ENCODE measurements at places on chromosomes 1 and 21. TPM values are rescaled to one million over a fixed set of nuclear protein-coding genes. Genes with fewer than 3 reads are reported as not detected.
A peak's percentile ranks its signal among the peaks of the same experiment; 100 is the strongest.

Gene TNFRSF9
- not detected for total RNA-seq

Gene CELA3B
- 27,120 TPM for total RNA-seq

DNA sequence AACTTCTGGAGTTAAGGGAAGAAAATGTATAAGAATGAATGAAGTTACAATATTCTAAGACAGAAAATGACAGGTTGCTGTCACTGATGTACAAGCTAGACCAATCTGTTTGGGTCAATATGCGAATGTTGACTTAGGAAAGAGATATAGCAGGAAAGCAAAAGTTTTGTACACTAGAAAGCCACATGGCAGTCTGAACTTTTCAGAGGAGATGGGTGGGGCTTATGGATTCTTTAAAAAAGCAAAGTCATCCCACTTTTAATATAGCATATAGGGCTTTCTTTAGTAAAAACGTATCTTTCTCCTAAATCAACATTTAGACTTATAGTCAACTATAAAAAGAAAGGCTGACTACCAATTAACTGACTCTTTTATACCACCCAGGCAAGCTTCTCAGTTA is 381.2 kb downstream of the PTPRC start:
- no peaks in the 10 kb centered on the region for H3K4me1 ChIP-seq
- H3K4me3 ChIP-seq = no peak overlapping the region
- no peak overlapping the region for H3K27ac ChIP-seq
- DNase-seq = no peak

DNA sequence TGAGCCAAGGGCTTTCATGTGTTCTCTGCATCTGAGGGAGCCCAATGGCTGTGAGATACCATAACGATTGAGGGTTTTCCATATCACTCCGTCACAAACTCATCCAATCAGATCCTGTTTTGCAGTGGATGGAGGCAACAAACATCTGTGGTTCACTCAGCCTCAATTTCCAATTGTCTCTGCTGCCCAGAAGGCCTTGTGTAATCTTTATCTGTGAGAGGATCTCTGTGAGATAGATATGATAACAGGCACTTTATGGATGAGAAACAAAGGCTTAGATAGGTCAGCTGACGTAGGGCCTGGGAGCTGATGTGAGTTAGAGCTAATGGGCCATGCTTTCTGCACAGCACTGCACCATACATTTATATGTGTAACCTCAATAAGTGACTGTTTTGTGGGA is 3.3 kb upstream of the MTARC1 start:
- no peaks in the 10 kb centered on the region for H3K27me3 ChIP-seq
- no peak overlapping the region for H3K27ac ChIP-seq
- H3K36me3 ChIP-seq = no peaks in the 10 kb centered on the region
- no peak overlapping the region for H3K4me3 ChIP-seq
- DNase-seq = no peak
- peaks cover 17% of the 10 kb centered on the region for H3K4me1 ChIP-seq

Gene TPTE
- total RNA-seq = not detected

DNA sequence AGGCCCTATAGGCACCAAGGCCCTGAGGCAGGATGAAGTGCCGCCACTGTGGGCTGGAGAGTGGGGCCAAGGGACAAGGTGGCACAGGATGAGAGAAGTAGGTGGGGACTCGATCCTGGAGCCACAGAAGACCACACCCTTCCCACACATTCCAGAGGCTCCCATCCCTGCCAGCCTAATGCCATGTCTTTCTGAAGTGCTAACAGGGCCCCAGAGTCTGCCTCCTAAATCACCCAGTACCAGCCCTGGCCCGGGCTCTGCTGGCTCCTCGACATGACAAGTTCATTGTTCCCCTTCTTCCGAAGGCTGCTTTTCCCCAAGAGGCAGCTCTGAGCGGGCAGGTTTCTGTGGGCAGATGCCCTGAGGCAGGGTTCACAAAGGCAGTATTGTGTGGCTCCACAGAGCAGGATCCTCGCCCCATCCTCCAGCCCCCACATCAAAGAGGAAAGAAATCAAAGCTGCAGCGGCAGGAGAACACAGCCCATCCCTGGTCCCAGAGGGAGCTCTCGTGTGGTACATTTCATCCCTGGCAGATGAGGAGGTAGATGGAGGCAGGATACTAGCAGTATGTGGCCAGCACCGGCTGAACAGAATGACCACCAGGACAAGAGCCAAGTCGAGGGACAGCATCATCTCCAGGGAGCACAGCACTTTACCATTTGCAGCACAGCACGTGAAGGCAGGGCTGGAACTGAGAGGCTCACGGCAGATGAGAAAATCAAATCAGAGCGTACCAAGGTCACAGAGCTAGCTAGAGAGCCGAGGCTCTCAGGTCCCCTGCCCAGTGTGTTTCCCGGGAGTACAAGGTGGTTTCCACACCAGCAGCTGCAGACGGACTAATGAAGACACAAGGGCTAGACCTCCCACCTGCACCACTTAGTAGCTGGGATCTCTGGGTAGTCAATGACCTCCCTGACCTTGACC is 64.8 kb downstream of the SYF2 start:
- H3K4me3 ChIP-seq = no peak overlapping the region
- no peaks in the 10 kb centered on the region for H3K27me3 ChIP-seq
- peaks cover 21% of the 10 kb centered on the region for H3K4me1 ChIP-seq

DNA sequence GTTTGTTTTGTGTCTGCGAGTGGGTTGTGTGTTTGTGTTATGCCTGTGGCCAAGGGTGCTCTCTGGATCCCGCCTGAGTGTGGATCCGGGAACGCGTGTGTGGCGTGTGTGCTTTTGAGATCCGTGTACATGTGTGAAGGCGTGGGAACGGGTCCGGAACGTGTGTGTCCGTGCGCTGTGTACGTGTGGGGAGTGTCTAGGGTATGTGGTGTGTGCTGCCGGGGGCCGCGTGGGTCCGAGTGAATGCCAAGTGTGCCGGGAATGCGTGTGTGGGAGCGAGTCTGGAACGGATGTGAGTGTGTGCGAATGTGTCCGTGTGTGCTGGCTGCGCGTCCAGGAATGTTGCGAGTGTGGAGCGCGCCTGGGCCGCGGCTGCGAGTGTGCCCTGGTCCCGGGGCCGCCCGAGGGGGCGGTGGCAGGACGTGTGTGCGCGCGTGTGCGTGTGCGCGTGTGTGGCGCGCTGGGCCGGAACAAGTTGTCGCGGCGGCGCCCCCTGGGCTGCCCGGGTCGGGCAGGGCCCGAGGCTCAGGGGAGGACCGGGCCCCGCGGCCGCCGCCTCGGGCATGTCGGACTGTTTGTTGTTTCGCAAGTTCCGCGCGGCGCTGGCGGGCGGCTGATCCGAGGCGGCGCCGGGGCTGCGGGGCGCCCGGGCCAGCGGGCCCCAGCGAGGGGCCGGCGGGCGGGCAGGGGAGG is 953 bp downstream of the PTPRU start:
- H3K27me3 ChIP-seq = no peaks in the 10 kb centered on the region
- H3K36me3 ChIP-seq = no peaks in the 10 kb centered on the region
- H3K27ac ChIP-seq = peak overlapping the region; percentile 62
- peaks cover 23% of the 10 kb centered on the region for H3K4me1 ChIP-seq

- no peaks in the 10 kb centered on the region for H3K4me1 ChIP-seq
- H3K27ac ChIP-seq = no peak overlapping the region
- no peaks in the 10 kb centered on the region for H3K36me3 ChIP-seq
- DNase-seq = no peak
- no peak overlapping the region for H3K4me3 ChIP-seq
Measured at GRCh38 chr21:46135782-46136395, 19.5 kb downstream of the FTCD start.

DNA sequence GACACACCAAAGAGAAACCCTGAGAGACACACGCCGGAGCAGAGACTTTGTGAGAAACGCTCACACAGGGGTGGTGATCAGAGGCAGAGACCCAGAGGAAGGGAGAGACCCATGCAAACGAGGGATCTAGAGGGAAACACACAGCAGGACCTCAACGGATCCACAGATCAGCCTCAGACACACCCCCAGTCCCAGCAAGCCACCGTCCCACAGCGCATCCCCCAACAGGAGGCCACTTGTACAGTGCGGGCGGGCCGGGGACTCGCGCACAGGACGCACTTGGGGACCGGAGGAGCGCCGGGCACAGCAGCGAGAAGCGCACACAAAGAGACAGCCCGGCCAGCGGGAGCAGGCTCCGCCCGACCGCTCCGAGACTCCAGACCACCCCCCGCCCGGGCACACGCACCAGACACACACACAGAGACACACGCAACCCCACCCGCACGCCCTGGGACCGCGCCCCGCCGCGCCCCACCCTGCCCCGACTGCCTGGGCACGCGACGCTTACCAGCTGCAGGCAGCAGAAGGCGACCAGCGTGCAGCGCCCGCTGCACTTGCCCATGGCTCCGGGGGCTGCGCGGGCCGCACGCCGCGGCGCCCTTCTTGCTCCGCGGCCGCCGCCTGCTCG is 587 bp downstream of the NKAIN1 start:
- H3K36me3 ChIP-seq = no peaks in the 10 kb centered on the region
- no peak overlapping the region for H3K4me3 ChIP-seq
- peaks cover 19% of the 10 kb centered on the region for H3K4me1 ChIP-seq
- peaks cover 12% of the 10 kb centered on the region for H3K27me3 ChIP-seq
